Right lung (tissue), 10 donors: ENCODE measurements at places on chromosomes 4 and X.
A peak's percentile ranks its signal among the peaks of the same experiment; 100 is the strongest.

- no peak for DNase-seq
Observed at GRCh38 chr4:24443200-24443599, 141.2 kb downstream of the DHX15 start.

GRCh38 chr4:177673985-177674489 lies 231.8 kb upstream of the AGA start:
- no peak for DNase-seq

DNA sequence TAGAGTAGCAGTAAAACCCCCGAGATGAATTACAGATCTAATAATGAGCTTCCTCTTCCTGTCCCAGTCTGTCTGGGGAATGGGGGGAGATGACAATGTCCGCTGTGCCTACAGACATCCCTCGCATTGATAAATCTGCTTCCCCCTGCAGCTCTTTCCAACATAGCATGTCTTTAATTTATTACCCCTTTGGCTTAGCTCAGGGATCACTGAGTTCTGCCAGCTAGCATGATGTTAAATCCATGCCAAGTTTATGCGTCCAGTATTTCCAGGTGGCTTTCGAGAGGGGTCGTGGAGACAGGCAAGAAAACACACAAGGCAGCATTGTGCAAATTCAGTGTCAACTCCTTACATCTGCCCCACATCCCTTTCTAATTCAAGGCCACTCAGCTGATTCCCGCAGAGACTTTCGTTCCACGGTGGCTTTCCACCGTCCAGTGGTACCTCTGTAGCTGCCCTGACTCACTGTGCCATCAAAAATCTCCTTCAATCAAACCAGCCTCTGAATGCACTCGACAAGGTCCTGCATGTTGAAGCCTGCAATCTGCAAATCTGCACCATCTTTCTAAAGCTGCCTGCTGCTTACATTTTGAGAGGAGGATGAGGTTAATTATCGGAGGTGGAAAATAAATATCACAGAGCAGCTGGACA lies 75.1 kb downstream of the MXRA5 start:
- no peak for DNase-seq

DNA sequence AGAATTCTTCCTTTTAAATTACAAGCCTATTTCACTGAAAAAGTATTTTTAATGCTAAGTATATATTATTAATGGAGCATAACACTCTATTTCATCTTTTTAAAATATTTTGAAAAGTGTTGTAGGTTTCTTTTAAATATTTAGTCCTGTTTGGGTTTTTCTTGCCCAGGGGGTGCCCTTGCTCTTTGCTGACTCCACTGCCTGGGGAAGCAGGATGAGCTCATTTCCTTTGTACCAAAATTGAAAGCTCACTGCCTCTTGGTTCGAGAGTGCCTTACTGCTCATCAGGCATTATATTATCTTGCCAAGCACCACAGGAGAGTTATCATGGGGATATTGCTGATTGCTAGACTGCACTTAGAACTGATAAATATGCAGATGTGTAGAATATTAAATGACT lies 819.2 kb downstream of the PCDH18 start:
- no peak for DNase-seq

GRCh38 chr4:138182838-138183426 lies 59.2 kb downstream of the SLC7A11 start:
- peak; percentile 63 for DNase-seq

- no peak for DNase-seq
Observed at GRCh38 chr4:2413821-2414610, 4.4 kb downstream of the ZFYVE28 start.

- no peak for DNase-seq
Observed at GRCh38 chr4:166637816-166638215, 596.5 kb downstream of the SPOCK3 start.

- no peak for DNase-seq
Observed at GRCh38 chr4:117225471-117225870, 140.1 kb upstream of the TRAM1L1 start.

DNA sequence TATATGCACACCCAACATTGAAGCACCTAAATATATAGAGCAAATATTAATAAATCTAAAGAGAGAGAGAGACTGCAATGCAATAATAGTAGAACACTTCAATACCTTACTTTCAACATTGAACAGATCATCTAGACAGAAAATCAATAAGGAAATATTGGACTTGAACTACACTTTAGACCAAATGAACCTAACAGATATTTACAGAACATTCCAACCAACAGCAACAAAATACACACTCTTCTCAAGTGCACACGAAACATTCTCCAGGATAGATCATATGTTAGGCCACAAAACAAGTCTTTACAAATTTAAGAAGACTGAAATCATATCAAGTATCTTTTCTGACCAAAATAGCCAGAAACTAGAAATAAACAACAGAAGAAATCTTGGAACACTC lies 66.6 kb downstream of the CD99L2 start:
- no peak for DNase-seq

- peak; percentile 11 for DNase-seq
Observed at GRCh38 chrX:97039363-97040029, 155.8 kb downstream of the RPA4 start.

- DNase-seq = no peak
Observed at GRCh38 chrX:1493412-1493811, 40.7 kb upstream of the ASMTL start.

GRCh38 chr4:187724456-187724855 lies 271.1 kb upstream of the ZFP42 start:
- DNase-seq = no peak

DNA sequence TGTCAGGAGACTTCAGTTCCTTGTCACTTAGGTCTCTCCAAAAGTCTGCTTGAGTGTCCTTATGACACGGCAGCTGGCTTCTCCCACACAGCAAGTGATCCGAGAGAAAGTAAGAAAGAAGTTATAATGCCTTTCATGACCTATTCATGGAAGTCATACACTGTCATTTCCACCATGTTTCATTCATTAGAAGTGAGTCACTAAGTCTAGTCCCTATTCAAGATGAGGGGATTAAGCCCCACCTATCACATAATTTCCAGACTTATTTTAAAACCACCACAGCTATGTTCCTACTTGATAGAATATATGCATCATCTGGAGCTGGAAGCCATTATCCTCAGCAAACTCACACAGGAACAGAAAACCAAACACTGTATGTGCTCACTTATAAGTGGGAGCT lies 25.2 kb upstream of the COL25A1 start:
- DNase-seq = no peak

DNA sequence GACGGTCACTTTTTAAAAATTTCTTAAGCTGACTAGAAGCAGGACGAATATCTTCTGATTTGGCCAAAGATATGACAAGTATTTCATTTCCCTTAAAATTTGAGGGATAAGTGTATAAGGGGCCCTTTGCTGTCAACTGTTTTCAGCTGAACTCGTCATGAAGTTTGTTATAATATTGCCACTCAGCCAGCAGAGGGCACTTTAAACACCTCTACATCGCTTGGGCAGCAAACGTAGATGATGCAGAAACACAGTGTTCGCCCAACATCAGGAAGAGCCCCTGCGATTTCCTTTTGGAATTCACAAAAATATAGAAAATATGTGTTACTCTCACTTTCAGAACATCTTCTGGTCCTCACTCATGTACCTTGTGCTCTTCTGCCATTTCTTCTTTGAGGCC lies 435.7 kb upstream of the FMR1 start:
- DNase-seq = no peak

DNA sequence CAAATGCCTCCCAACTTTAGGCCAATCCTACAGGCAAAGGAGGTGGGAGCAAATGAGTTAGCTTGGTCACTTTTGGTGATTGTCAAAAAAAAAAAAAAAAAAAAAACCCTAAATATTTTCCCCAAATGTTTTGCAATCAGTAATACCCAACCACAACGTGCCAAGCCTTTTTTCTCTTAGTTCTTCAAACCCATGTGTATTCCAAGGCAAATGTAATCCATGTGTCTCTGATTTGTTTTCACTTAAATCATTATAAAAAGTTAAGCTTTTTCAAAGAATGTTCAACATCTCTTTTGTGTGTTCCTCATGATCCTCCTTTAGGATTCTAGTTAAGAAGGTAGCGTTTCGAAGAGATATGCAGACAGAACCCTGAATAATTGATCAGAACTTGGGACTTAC lies 328.4 kb downstream of the PAPSS1 start:
- DNase-seq = no peak

GRCh38 chrX:104351173-104351769 lies 96.5 kb upstream of the ESX1 start:
- DNase-seq = no peak

DNA sequence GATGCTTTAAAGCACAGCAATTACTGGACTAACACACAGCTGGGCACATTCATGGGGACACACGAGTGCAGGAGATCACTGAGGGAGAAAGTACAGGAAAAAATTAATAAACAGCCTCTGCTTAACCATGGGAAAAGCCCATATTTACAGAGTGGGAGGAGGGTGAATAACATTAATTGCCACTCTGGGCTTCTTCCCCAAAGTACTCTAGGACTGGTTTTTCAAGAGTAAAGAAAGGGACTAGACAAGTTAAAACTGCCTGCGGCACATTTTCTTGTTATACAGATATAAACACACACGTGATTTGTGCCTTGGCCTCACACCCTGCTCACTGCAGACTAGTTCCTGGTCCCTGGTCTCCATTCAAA lies 179.7 kb upstream of the TET2 start:
- DNase-seq = no peak

GRCh38 chr4:176034499-176034898 lies 31.1 kb upstream of the WDR17 start:
- peak; percentile 50 for DNase-seq

GRCh38 chr4:83114576-83114975 lies at the start of gene PLAC8:
Gene PLAC8 (minus strand): TSS chr4:83114729. CDS start chr4:83107921, 6,808 bp downstream.
- DNase-seq = no peak

GRCh38 chr4:94488670-94489069 lies 36.9 kb downstream of the PDLIM5 start:
- DNase-seq = no peak

GRCh38 chrX:111006116-111006515 lies 89.9 kb upstream of the PAK3 start:
- DNase-seq = no peak

GRCh38 chr4:1050486-1051213 lies 39.2 kb downstream of the FGFRL1 start:
- no peak for DNase-seq

- DNase-seq = no peak
Observed at GRCh38 chr4:123477711-123478209, 81.2 kb downstream of the SPRY1 start.

DNA sequence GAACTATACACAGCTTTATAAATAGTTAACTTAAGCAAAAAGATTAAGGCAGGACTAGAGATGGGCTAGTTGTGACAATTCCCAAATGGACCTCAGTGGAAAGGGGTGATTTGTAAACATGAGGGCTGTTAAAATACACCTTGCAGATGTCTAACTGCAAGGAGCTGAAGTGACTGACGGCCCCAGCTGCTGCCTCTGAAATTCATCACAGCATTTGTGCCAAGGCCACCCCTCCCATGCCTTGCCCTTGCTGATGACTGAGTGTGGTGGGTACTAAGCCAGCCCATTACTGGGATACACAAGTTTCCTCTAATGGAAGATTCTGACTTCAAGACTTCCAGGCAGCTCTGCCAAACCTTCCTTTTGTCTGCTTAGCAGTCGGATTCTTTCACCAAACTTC lies 23.7 kb upstream of the EGFL6 start:
- no peak for DNase-seq

DNA sequence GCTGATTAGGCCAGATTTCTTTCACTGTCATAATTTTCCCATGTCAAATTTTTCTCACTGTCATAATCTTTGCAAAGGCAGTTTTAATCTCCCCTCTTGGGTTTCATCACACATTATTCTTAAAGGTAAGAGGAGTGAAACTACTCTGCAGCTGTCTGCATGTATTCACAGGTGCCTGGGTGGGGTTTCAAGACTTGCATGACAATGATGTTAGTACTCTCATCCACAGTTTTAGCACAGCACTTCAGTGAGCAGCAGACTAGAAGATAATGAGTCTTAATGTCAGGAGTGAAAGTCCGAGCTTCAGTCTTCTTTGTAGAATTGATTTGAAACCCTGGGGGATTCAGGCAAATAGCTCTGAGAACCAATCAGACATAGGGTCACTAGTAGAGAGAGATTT lies 182.5 kb upstream of the GALNT7 start:
- DNase-seq = no peak

DNA sequence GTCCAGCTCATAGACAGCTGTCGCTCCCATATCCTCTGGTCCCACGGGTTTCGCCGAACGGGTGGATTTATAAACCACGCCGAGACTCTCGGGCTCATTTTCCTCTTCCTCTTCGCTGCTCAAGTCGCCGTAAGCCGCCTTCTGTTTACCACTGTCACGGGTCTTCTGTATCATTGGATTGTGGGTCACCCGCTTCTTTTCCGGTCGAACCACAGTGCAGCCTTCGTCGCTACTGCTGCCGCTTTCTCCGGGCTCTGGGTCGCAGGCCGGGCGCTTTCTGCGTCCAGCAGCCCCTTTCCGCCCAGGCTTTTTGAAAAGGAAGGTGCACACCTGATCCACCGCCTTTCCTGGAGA lies 311 bp downstream of the RNF113A start:
- no peak for DNase-seq

- no peak for DNase-seq
Observed at GRCh38 chr4:52861171-52861823, 820 bp upstream of the RASL11B start.

GRCh38 chr4:159075531-159075932 lies 27.3 kb upstream of the RAPGEF2 start:
- DNase-seq = no peak

GRCh38 chrX:101803451-101803850 lies 128.4 kb downstream of the ZMAT1 start:
- DNase-seq = peak; percentile 8

DNA sequence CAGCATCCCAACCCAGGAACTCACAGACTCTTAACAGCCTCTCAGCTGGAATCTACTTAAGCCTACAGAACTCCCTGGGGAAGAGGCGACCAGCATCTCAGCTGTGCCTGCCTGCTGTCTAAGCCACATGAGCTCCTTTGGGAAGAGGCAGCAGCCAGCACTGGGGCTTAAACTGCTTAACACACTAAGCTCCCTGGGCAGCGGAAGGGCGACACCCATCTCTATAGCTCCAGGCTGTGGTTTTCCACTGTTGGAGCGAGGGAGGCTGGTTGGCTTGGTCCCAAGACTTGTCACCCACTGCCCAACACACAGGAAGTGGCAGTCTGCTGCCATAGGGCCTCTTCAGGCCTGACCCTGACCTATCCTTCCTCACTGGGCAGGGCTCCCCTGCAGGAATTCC lies 1544.1 kb upstream of the ADGRL3 start:
- no peak for DNase-seq

DNA sequence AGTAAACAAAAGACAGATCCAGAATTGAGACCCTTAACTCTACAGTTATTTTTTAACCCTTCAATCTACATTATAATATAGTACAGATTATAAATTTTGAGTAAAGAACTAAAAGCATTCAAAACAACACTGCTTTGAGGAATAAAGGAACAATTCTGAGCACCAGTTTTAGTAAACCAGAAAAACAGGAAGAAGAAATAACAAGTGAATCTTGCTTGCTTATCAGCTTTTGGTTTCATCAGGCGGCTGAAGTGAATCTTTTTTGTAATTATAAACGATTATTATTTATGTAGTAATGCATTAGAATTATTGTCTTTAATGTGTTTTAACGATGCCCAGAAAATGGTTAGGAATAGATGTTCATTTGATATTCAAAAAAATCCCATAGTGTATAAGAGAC lies 305.4 kb downstream of the ARAP2 start:
- DNase-seq = no peak

GRCh38 chr4:85210353-85210752 lies 243.9 kb upstream of the WDFY3 start:
- no peak for DNase-seq

- no peak for DNase-seq
Observed at GRCh38 chr4:32435308-32435707, 1715.1 kb downstream of the PCDH7 start.

GRCh38 chrX:2829469-2830246 lies 928 bp downstream of the GYG2 start:
- DNase-seq = no peak

GRCh38 chr4:20696815-20697214 lies 3.4 kb upstream of the PACRGL start:
- DNase-seq = no peak
